ENCODE measurements at places on chromosomes 16 and 17. TPM values are rescaled to one million over a fixed set of nuclear protein-coding genes. Genes with fewer than 3 reads are reported as not detected.

ALDOC gene
- 1.3 TPM for total RNA-seq

G6PC1 gene
- total RNA-seq, result not detected

TMEM256 gene
- 215 TPM for total RNA-seq

CA7 gene
- total RNA-seq, result not detected

GAS2L2 gene
- total RNA-seq, result 0.07 TPM

KIFC3 gene
- 134 TPM for total RNA-seq

TMC8 gene
- 0.22 TPM for total RNA-seq

SLC9A5 gene
- total RNA-seq, result 1.5 TPM

GAST gene
- 0.59 TPM for total RNA-seq

TBX2 gene
- total RNA-seq, result 5.5 TPM

Data from A549 treated with Hydrocortisone at 1 μM for 4 hours (cell line).